ENCODE measurements at places on chromosomes 7 and 10.
A peak's percentile ranks its signal among the peaks of the same experiment; 100 is the strongest.

DNA sequence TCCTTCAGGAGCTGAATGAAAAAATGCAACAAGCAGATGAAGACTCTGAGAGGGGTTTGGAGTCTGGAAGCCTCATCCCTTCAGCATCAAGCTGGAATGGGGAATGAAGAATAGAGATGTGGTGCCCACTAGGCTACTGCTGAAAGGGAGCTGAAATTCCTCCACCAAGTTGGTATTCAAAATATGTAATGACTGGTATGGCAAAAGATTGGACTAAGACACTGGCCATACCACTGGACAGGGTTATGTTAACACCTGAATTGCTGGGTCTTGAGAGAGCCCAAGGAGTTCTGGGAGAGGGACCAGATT, 5.4 kb downstream of the IFIT2 start:
- no peak for DNase-seq

- DNase-seq: no peak
These were observed 46.4 kb downstream of the ANK3 start for GRCh38 chr10:60343254-60343653.

- no peak for DNase-seq
These were observed 15.9 kb upstream of the CD36 start for GRCh38 chr7:80622541-80622940.

DNA sequence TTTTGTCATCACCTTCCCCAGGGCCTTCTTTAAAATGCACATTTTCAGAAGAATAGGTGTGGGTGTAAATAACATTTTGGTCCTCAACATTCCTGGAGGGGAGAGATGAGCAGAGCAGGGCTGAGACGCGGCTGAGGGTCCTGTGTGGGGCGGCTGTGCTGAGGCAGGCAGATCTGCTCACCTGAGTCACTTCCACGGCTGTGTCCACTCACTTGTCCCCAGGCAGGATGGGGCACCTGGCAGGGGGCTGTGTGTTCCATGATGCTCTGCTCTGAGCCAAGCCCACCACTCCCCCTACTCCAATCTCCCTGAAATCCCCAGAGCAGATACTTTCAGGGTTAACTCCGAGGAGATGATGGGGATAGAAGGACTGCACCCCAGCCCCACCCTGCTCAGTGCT, 93.8 kb downstream of the GLRX3 start:
- no peak for DNase-seq

DNA sequence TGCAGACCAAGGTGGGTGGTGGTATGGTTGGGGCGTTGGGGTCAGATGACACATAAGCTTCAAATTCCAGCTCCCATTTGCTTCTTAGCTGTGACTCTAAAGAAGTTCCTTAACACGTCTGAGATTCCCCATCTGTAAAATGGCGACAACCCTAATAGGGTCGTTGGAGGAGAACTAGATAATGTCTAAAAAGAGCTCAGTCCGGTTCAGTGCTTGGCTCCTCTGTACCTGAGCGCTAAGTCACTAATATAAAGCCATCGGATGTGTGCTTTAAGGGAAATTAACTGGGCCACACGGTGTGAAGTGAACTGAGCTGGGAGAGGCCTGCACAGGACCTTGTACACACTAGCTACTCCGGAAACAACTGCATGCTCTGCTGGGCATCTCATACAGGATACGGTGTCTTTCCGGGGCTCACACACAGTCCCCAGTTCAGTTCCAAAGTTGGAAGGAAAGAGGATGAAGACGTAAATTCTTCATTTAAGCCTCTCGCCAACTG, 476 bp upstream of the ZFYVE27 start:
- DNase-seq: no peak

DNA sequence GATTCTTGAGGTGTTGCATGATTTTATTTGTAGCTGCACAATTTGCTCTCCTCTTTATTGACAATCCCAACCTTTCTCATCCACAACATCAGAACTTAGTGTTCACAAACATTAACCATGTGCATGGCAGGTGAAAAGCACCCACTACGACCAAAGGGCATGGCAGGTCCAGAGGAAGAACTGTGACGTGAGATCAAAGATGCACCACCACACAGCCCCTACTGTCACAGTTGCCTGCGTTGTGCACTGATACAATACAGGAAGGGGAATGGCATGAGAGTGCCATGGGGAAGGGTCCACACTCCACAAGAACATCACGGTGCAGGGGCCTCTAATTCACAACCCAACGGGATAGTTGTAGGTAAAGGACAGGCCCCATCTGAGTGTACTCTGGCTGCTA, 217.1 kb upstream of the PFKP start:
- no peak for DNase-seq

DNA sequence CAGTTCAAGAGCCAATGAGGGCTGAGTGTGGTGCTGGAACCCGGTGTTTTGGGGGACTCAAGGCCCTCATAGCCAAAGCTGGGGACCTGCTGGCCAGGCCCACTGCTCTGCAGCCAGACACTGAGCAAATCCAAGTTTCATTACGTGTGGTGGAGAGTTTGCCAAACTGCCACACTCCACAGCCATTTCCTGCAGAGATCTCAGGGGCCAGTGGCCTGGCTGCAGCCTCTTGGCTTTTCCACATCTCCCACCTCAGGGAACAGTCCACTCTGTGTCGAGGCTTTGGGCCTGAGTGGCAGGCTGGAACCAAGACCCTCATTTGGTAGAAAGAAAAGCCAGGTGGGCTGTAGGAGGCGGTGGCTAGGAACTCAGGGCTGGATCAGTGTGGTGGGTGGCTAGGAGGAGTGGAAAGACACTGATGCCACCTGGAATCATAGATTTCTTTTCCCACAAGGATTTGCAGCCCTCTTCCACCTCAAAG, 3.2 kb downstream of the HOXA11 start:
- no peak for DNase-seq

DNA sequence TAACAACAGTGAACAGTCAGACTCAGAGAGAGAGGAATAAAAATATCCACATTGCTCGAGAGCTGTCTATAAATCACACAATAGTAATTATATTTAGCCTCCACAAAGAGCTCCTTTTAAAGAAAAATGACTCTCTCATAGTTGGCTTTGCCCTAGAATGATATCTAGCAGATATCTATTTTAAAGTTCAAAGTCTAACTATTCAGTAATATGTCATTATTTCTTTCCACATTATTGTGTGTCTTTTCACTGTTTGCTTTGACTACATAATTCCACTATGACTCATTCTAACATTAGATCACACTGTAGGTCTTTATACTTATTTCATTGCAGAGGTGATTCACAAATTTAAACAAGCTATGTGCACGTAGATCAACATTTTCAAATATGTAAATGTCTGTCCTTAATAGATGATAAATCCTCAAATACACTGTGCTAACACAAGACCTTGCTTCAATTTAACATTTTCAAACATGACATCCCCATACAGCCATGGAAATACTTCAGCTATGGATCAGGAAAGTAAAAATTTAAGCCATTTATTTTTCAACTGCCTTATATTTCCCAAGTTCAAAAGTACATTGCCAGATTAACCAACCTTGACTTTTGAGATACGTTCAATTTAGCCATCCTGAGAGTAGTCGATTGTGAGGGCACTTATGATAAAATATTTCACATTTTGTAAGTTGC, 99.9 kb upstream of the AKR1E2 start:
- DNase-seq: no peak

GRCh38 chr7:17706734-17707133, 233.6 kb downstream of the SNX13 start:
- DNase-seq: peak; percentile 27

- DNase-seq: peak; percentile 7
These were observed 63.3 kb downstream of the MRC1 start for GRCh38 chr10:17872191-17873091.

GRCh38 chr7:79681454-79681853, 228.0 kb upstream of the MAGI2 start:
- DNase-seq: no peak

DNA sequence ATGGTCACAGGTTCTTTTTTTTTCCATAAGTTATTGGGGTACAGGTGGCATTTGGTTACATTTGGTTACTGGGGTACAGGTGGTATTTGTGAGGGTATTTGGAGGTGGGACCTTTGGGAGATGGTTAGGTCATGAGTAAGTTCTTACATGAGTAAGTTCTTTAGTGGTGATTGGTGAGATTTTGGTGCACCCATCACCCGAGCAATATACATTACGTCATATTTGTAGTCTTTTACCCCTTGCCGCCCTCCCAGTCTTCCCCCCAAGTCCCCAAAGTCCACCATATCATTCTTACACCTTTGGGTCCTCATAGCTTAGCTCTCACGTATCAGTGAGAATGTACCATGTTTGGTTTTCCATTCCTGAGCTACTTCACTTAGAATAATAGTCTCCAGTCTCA, 49.2 kb upstream of the R3HCC1L start:
- DNase-seq: no peak

DNA sequence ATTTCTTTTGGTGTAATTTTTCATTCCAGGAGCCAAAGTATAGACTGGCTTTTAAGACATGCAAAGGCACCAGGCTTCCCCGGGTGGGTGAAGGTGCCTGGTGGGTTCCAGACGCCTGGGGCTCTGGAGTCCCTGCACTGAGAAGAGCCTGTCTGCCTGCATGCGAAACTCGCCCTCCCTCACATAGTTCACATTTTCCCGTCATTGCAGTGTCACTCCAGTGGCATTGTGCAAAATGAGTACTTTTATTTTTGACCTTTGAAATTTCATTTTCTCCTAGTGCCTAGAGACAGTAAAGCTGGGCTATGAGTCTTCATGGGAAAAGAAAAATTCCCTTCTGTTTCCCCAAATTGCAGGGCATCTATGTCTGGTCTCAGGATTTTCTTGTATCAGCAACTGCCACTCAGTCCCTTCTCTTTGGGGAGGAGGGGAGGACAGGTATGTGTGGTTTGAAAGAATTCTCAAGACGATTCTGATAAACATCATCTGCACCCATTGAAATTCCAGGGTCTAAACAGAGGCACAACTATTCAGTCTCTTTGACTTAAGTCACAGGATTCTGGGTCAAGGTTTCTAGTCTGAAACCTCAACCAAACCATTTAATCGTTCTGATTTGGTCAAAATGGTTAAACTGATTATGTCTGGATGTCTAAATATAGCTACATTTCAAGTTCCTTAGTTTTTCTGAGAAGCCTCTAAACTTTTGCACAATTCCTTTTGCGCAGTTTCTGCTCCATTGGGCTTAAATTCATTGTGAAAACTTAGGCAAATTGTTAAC, 107.8 kb downstream of the CYP26A1 start:
- no peak for DNase-seq

- DNase-seq: no peak
These were observed 51.3 kb downstream of the HIPK2 start for GRCh38 chr7:139726485-139726869.

DNA sequence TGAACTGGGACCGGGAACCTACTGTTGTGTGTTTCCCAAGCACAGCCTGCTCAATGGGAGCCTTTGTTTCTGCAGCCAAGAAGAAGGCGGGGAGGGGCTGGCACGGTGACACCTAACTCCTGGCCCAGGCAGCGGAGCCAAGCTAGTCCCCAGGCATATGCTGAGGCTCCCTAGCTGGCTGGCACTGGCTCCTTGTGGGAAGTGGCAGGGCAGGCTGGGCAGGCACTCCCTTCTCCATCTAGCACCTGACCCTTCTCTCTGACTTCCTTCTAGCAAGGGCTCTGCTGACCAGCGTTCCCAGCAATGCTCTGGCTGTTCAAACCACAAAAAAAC, 325.0 kb downstream of the PLXNA4 start:
- DNase-seq: no peak

DNA sequence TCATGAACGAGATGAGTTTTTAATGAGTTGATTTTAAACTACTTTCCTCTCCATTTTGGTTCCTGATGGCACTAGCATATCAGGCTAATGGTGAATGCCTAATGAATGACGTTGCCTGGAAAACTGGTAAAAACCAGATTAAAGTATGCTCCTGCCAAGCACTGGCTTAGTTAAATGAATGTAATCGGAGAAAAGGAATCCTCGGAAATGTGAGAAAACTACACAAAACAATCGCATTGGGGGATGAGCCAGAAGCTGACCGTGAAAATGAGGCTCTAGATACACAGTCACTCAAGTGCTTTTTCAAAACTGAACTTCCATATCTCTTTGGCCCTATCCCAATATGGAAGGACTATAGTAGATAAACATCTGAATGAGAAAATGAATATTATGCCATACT, 153.8 kb upstream of the COL1A2 start:
- DNase-seq: no peak

DNA sequence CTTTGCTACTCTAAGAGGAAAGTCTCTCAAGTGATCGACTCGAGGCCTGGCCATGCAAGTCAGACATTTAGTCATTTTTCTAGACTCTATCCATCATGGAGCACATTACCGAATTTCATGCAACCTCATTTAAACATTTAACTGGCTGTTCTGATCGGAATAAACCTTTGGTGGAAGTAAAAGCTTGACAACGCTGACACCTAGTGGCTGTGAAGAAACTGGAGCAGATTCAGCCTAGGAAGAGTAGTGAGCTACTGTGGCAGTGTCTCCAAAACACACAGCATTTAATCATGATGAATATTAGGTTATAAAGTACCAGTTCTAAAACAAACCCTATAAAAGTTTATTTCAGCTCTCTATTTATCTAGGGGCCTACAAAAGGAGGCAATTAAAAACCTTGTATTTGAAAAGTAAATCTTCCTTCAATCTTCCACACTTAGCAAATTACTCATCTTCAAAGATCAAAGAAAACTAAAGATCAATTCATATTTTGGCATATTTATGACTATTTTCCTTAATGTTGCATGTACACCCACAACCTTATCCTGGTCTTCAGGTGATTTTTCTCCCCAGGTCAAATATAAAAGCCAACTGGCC, 175.0 kb downstream of the CTNNA3 start:
- peak; percentile 45 for DNase-seq

DNA sequence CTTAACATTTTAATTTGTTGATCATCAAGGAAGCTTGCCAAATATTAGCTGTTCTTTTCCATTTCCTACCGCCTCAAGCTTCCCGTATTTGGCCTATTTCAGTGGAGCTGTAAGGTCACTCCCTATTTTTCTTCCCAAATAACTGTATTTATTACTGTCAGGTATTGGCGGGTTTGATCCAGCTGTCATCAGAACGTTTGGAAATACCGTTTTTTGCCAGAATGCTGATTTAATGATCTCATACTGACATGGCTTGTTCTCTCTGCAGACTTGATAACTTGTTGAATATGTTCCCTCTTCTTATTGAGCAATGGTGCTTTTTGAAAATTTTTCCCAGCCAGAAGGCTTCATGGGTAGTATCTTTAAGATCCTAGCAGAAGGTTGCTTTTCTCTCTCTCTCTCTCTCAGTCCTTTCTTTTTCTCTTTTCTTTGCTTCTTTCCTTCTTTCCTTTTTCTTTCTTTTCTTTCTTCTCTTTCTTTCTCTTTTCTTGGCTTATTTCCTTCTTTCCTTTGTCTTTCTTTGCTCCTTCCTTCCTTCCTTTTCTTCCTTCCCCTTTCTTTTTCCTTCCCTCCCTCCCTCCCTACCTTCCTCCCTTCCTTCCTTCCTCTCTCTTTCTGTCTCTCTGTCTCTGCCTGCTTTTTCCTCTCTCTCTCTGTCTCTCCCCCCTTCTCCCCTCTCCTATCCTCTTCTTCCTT, 42.1 kb downstream of the CUX1 start:
- DNase-seq: no peak

GRCh38 chr7:1576521-1577253, 6.9 kb upstream of the PSMG3 start:
- no peak for DNase-seq

GRCh38 chr7:128934361-128935341, 3.1 kb upstream of the IRF5 start:
- DNase-seq: no peak

- DNase-seq: peak; percentile 49
These were observed 744 bp downstream of the PPRC1 start for GRCh38 chr10:102133373-102134195.

- DNase-seq: no peak
These were observed 39.4 kb upstream of the TNRC18 start for GRCh38 chr7:5463031-5463430.
